ENCODE measurements at places on chromosomes 6 and 20. TPM values are rescaled to one million over a fixed set of nuclear protein-coding genes. Genes with fewer than 3 reads are reported as not detected.

DNA sequence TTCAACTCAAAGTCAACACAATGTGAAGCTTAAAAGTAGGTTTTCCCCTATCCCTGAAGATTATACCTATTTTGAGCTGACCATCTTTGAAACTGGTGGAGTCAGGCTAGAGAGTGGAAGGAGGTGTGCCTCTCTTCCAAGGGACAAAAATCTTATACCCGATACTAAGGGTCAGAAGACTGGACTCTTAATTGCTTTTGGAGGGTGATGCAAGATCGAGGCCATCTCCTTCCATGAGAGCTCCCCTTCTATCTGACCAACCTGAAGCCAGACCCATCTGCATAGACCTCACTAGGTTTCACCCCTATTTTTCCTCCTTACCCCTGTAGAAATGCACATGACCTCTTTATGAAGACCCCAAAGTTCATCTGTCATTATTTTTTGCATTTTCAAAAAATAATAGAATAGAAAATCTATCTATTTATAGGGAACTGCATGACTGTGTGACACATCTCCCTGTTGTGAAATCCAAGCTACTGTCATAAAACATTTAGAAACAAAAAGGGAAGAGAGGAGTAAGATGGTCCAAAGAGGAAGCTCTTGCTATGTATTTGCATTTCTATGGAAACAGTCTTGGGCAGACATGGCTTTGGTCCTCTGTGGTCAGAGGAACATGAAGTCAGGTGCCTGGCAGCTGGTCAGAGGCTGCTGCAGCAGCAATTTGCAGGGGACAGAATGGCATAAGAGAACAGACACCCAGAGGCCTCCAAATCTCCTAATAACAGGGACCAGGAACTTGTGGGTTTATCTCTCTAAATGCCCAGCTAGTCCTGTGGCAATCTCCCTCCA, 349.2 kb downstream of the MAFB start:
- no peaks in the 10 kb centered on the region for H3K4me1 ChIP-seq
- no peaks in the 10 kb centered on the region for H3K36me3 ChIP-seq
- H3K4me3 ChIP-seq = no peak overlapping the region
- peaks cover 25% of the 10 kb centered on the region for H3K27me3 ChIP-seq

DNA sequence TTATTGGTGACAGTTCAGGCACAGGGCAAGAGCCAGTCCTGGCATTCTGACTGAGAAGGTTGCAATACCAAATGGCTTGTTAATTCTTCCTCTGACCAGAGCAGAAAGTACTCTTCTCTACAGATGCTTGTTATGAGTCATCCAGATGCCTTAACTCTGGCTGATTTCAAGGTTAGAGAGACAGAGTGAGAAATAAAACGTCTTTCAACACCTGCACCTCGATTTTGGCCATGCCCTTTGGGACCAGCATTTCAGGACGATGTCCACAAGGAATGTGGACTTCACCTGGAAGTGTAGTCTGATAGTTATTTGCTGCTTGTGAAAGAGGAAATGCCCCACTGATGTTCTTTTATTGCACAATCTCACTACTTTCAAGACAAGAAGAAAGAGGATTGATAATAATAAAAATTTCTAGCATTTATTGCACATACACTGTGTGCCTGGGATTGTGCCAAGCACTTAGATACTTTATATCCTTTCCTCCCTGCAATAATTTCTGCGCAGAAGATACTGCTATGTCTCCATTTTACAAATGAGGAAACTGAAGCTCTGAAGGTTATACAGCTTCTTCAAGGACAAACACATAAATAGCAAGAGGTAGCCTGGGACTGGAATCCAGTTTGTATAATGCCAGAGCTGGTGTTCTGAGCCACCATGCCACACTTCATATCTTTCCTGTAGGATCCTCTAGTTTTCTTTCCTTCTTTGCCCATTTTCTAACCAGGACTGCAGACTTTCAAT, 33.5 kb upstream of the MCM3 start:
- no peak overlapping the region for H3K27ac ChIP-seq
- DNase-seq = no peak
- no peak overlapping the region for H3K4me3 ChIP-seq
- H3K27me3 ChIP-seq = no peaks in the 10 kb centered on the region
- H3K4me1 ChIP-seq = peaks cover 23% of the 10 kb centered on the region
- H3K36me3 ChIP-seq = peaks cover 2% of the 10 kb centered on the region

GRCh38 chr6:122717350-122717749, 62.2 kb upstream of the FABP7 start:
- peaks cover 11% of the 10 kb centered on the region for H3K4me1 ChIP-seq
- no peaks in the 10 kb centered on the region for H3K36me3 ChIP-seq
- no peak for DNase-seq
- H3K27me3 ChIP-seq = no peaks in the 10 kb centered on the region

- H3K4me3 ChIP-seq = peak overlapping the region; percentile 97
- peak; percentile 66 for DNase-seq
- peak overlapping the region; percentile 84 for H3K27ac ChIP-seq
Measured at GRCh38 chr20:49186535-49187329, 1.4 kb downstream of the STAU1 start.

DNA sequence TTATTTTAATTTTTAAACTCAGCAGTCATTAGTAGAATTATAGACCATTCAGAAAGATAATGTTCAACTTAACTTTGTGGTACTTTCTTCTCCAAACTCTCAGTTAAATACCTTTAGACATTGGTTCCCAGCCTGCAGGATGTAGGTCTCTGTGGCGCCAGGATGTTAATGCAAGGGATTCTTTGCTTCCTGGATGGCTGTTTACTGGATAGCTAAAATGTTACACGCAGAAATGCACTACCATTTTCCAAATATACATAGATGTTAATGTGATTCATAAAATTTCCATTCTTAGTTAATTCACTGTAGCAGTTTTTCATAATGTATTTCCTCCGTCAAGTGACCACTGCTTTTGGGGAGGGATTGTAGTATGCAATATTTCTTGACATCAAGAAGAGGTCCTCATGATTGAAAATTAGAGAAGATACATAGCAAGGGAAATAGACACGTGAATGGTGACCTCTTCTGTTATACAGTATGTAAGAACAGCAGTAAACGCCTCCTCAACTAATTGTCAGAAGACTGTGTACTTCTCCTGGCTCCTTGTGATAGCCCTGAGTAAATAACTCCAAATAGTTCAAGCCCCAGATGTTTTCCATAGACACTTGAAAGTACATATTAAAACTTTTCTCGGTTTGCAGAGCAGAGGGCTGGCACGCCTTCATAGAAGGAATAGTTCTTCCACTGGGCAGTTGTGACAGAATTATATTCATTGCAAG, 128.8 kb downstream of the LCA5 start:
- H3K4me3 ChIP-seq = no peak overlapping the region
- no peaks in the 10 kb centered on the region for H3K27me3 ChIP-seq
- no peak for DNase-seq
- no peaks in the 10 kb centered on the region for H3K4me1 ChIP-seq

DNA sequence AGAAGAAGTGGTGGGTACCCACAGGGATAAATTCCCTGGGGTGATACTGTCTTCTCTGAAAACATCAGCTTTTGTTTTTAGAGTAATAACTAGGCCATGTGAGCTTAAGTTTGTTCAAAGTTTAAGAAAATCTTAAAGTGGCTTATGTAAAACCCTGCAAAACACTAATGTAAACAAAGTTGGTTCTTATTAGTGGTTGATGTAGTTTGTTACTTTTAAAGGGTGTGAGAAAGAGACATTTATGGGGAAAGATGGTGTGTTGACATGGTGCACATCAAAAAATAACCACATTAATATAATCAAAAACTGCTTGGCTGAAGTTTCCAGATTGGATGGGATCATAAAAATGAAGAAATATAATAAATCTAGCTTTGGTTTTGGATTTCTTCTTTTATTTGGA, 119.9 kb downstream of the LAMP5 start:
- H3K27me3 ChIP-seq = peaks cover 25% of the 10 kb centered on the region
- no peak for DNase-seq
- H3K36me3 ChIP-seq = no peaks in the 10 kb centered on the region
- no peak overlapping the region for H3K4me3 ChIP-seq

DNA sequence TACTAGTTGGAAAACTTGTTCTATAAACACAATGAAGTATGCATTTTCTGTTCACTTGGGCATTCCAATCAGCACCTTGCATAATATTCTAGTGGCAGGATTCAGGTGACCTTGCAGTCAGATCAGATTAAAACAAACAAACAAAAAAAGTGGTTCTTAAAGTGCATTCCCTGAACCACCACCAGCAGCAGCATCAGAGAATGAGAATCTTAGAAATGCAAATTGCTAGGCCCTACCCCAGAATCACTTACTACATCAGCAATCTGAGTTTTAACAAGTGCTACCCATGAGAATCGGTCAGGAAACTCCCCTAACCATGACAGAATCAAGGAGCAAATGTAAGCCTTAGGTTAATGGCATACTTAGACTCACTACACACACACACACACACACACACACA, 41.7 kb downstream of the SNAP25 start:
- no peaks in the 10 kb centered on the region for H3K27me3 ChIP-seq
- DNase-seq = no peak
- H3K36me3 ChIP-seq = no peaks in the 10 kb centered on the region

DNA sequence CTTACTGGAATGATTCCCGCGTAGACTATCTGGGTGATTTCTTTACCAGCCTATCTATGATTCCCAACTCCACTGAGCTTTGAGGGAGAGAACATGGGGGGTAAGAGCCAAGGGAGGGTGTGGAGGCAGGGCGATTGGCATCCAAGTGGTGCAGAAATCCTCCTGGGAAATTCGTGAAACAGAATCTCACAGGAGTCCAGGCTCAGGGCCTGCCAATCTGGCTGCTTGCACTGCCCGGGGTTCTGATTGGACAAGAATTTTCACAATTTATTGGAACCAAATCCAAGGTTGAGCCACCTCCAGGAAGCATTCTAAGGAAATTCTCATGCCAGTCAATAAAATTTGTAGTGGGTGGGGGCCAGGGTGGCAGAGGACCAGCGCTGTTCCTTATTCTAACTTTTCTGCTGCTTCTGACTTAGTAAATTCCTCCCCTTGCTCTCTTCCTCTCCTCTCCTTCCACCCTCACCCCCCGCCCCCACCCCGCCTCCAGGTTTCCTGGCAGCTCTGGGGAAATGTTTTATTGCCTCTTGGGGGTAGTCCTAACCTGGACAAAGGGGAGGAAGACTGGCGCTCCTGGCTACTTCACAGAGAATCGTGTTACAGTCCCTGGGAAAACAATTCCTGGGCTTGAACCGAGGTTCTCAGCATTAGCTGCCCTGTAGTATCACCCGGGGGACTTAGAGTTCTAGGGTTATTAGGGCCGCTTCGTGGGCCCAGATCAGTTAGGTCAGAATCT, 3.1 kb downstream of the BMP6 start:
- peaks cover 48% of the 10 kb centered on the region for H3K27me3 ChIP-seq
- peaks cover 7% of the 10 kb centered on the region for H3K36me3 ChIP-seq
- H3K4me3 ChIP-seq = no peak overlapping the region
- no peaks in the 10 kb centered on the region for H3K4me1 ChIP-seq
- no peak for DNase-seq
- H3K27ac ChIP-seq = no peak overlapping the region

GRCh38 chr20:37526839-37527637, 638 bp downstream of the BLCAP start:
- peak; percentile 45 for DNase-seq
- H3K4me3 ChIP-seq = peak overlapping the region; percentile 91
- H3K4me1 ChIP-seq = peaks cover 40% of the 10 kb centered on the region

- H3K27me3 ChIP-seq = no peaks in the 10 kb centered on the region
- H3K36me3 ChIP-seq = peaks cover 32% of the 10 kb centered on the region
- peaks cover 63% of the 10 kb centered on the region for H3K4me1 ChIP-seq
- DNase-seq = no peak
- no peak overlapping the region for H3K4me3 ChIP-seq
Measured at GRCh38 chr6:116104636-116105035, 4.0 kb downstream of the NT5DC1 start.

GRCh38 chr6:159480471-159480870, 212.6 kb downstream of the SOD2 start:
- no peak overlapping the region for H3K4me3 ChIP-seq
- no peaks in the 10 kb centered on the region for H3K36me3 ChIP-seq
- H3K4me1 ChIP-seq = no peaks in the 10 kb centered on the region
- no peak overlapping the region for H3K27ac ChIP-seq
- DNase-seq = no peak

GRCh38 chr6:54747955-54748354, 98.6 kb upstream of the FAM83B start:
- H3K4me3 ChIP-seq = no peak overlapping the region
- H3K36me3 ChIP-seq = no peaks in the 10 kb centered on the region
- no peaks in the 10 kb centered on the region for H3K27me3 ChIP-seq
- no peak for DNase-seq
- no peak overlapping the region for H3K27ac ChIP-seq
- H3K4me1 ChIP-seq = no peaks in the 10 kb centered on the region

GRCh38 chr20:63128956-63129355, 87.0 kb downstream of the YTHDF1 start:
- peaks cover 32% of the 10 kb centered on the region for H3K27me3 ChIP-seq
- H3K4me1 ChIP-seq = no peaks in the 10 kb centered on the region
- no peak overlapping the region for H3K27ac ChIP-seq
- DNase-seq = no peak
- H3K36me3 ChIP-seq = no peaks in the 10 kb centered on the region
- H3K4me3 ChIP-seq = no peak overlapping the region

GRCh38 chr6:129446272-129447197, 263.4 kb downstream of the ARHGAP18 start:
- H3K27ac ChIP-seq = peak overlapping the region; percentile 50
- H3K4me3 ChIP-seq = no peak overlapping the region
- DNase-seq = no peak
- H3K36me3 ChIP-seq = no peaks in the 10 kb centered on the region

- peaks cover 11% of the 10 kb centered on the region for H3K4me1 ChIP-seq
- H3K36me3 ChIP-seq = peaks cover 41% of the 10 kb centered on the region
- no peak for DNase-seq
- H3K4me3 ChIP-seq = no peak overlapping the region
- no peak overlapping the region for H3K27ac ChIP-seq
Measured at GRCh38 chr6:17633465-17634188, 33.5 kb downstream of the FAM8A1 start.

- H3K4me3 ChIP-seq = peak overlapping the region; percentile 72
- peaks cover 29% of the 10 kb centered on the region for H3K4me1 ChIP-seq
Measured at GRCh38 chr20:62860391-62860923, 1.2 kb downstream of the TCFL5 start.

DNA sequence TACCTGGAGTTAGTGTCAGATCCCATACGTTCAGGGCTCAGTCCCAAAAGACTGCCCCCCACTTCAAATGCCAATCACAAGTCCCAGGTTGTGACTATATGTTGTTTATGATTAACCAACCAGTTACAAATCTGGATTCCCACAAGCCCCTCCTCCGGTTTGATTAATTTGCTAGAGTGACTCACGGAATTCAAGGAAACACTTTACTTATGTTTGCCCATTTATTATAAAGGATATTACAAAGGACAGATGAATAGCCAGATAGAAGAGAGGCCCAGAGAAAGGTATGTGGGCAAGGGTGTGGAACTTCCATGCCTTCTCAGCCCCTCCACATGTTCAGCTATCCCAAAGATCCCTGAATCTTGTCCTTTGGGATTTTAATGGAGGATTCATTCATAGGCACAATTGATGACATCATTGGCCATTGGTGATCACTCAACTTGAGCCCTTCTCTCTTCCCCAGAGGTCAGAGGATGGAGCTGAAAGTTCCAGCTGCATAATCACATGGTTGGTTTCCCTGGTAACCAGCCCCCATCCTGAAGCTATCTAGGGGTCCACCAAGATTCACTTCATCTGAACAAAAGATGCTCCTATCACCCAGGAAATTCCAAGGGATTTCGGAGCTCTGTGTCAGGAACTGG, 2.0 kb downstream of the ECT2L start:
- DNase-seq = peak; percentile 37
- H3K27ac ChIP-seq = peak overlapping the region; percentile 91
- no peaks in the 10 kb centered on the region for H3K36me3 ChIP-seq
- peaks cover 12% of the 10 kb centered on the region for H3K4me1 ChIP-seq

Gene OPN5
- not detected for total RNA-seq

Gene ENPP3
- not detected for total RNA-seq

Gene REM1
- not detected for total RNA-seq

Gene PAK5
- 0.07 TPM for total RNA-seq

Gene PFDN4
- 61.8 TPM for total RNA-seq

Gene TSPYL4
- 15.0 TPM for total RNA-seq

Gene ADGRB3
- 0.09 TPM for total RNA-seq

Gene PARD6B
- total RNA-seq = 114 TPM

Gene PRDM13
- total RNA-seq = 1.3 TPM

Gene MPIG6B
- total RNA-seq = not detected
